ENCODE measurements at places on chromosomes 12 and 14.

GRCh38 chr12:130982565-130983225, 29.0 kb downstream of the ADGRD1 start:
- DNase-seq: no peak

GRCh38 chr12:131543040-131543439, 167.8 kb upstream of the SFSWAP start:
- DNase-seq: no peak

DNA sequence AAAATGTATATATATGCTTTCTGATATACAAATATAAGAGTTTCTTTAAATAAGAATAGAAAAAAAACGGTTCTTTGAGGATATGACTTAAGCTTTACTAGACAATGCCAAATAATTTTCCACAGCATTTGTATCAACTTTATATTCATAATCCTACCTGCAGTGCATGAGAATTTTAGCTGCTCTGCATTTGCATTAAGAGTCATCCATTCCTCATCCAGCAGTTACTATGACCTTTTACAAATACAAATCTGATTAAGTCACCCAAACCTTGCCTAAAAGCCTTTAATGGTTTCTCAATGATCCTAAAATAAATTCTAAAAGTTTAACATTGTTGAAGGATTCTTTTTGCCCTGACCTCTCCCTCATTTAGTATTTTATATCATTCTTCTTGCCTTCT, 116.5 kb downstream of the MGAT4C start:
- no peak for DNase-seq

- no peak for DNase-seq
These were observed 14.0 kb upstream of the RIPK3 start for GRCh38 chr14:24353559-24354481.

- no peak for DNase-seq
These were observed 8.3 kb upstream of the CRACR2A start for GRCh38 chr12:3761116-3761735.

GRCh38 chr12:57166971-57167371, 19.6 kb upstream of the LRP1-AS start:
- peak; percentile 70 for DNase-seq

DNA sequence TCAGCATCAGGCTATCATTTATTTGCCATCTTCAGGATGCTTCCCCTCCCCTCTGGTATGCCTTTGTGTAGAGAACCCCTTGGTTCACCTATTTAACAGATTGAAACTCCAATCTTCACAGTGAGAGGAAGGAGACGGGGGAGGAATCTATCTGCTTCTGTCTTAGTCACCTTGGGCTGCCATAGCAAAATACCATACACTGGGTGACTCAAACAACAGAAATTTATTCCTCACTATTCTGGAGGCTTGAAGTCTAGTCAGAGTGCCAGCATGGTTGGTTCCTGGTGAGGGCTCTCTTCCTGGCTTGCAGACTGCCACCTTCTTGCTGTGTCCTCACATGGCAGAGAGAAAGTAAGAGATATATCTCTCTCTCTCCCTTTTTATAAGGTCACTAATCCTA, 13.5 kb upstream of the EML1 start:
- DNase-seq: no peak

DNA sequence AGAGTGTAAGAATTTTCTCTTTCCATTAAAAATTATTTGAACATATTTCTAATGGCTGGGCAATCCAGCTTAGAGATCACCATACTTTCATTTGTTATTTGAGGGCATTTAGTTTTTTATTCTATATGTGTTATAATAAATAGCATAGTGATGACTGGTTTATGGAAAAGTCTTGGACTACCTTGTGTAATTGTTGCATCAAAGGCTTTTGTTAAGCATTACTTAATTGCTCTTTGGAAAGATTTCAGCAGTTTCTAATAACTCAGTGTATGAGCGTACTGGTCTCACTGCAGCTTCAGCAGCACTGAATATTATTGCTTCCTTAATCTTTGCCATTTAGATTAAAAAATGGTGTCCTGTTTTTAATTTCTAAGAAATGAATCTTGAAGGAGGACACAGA, 22.8 kb downstream of the TMEM19 start:
- DNase-seq: no peak

DNA sequence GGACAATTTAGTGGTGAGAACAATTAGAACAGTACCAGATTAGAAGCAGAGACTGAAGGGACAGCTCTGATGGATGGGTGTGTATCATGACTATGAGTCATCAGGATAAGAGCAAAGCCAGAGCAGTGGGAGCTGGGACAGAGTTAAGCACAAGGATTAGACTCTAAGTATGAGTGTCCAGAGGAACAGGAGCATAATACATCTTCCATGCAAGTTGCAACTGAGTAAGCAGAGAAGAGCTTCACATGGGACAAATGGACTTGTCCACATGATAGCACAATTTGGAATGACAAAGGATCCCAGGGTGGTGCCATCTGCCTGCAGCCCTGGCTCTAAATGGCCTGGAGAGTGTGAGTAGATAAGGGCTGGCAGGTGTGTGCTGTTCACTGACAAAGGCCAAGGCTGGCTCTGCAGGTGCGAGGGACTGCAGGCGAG, 226.4 kb upstream of the CAND1 start:
- DNase-seq: no peak

DNA sequence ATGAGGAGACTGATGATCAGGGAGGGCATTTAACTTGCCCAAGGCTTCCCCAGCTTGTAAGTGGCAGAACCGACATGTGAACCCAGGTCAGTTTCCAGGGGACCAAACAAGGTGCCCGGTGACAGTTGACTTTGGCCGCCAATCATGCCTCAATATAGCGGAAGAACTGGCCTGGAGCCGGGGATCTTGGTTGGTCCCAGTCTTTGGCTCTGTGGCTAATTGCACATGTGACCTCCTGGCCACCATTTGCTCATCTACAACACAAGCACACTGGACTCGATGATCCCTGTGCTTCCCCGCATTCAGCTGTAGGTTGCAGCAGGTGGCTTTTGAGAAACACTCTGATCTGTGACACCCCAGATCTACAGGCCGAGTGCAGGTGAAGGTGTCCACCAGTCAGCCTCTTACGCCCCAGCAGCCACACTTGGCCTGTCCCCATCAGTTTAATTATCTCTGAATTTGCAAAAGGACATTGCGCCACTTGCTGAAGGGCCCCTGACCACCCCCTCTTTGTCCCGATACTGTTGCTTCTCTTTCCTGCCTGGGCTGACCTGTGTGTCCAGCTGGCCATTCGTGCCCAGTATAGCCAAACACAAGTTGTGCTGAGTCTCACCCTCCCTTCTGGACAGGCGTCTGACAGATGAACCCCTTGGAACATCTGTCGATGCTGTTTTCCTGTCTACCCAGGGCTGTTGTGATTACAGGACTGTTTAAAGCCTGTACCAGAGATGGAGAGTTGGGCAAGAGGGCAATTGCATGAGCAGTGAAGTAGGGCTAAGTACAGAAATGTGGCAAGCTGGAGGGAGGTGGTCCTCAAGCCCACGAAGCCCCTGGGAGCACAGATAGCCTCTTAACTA, 14.1 kb downstream of the ACACB start:
- no peak for DNase-seq

DNA sequence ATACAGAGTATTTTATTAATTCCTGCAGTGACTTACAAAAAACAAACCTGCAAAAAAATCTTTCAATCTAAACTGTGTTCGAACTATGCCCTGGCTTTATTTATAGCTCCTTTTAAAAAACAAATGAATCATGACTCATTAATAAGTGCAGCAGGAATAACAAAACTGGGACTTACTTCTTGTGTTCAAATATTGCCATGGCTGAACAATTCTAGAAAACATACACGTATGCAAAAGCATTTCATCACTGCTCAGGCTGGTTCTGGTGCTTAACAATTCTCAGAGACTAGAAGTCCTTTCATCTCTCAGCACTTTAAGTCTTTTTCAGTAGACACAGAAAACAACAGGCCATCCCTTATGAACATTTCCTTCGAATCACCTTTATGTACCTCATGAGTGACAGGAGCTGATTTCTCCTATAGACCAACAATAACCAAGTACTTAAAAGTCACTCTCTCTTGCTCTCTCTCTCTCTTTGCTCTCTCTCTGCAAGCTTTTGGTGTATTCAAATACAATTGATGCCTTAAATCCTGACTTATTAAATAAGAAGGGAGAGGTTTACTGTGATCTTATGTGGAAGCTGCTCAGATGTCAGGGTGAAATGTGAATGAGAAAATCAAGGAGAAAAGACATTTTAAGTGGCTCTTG, 268.8 kb downstream of the TTC8 start:
- no peak for DNase-seq

DNA sequence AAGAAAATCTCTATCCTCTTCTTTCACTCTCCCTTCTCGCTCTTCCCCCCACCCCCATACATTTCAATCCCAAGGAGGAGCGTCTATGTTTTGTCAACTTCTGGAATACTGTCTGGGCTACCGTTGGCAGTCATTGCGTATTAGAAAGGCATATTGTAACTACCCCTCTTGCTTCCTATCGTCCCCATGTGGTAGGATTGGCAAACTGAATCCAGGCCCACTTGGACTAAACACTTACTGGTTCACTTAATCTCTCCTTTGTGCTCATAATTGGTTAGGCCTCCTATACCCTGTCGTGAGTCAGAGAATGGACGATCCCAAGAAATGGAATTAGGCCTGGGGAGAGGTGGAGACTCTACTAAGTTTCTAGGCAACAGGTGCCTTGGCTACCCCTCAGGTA, 68.8 kb upstream of the SLC8A3 start:
- DNase-seq: peak; percentile 54

GRCh38 chr12:119645535-119646059, 22.3 kb upstream of the PRKAB1 start:
- no peak for DNase-seq

DNA sequence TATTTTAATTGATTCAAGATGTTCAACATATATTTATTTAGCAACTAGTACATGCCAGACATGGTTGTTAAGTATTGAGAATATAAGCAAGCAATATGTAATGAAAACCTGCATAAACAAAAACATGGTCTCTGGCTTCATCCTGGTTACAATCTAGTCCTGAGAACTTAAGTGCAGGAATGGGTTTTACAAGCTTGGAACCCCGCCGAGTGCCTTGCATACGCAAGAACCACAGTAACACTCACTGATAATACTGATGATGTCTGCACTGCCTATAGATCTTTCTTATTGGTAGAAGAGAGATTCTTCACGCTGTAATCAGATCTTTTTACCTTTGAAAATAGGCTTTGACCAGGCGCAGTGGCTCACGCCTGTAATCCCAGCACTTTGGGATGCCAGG, 22.9 kb upstream of the CALM1 start:
- no peak for DNase-seq

- no peak for DNase-seq
These were observed 4.8 kb downstream of the MYH7 start for GRCh38 chr14:23430723-23431085.

GRCh38 chr14:38286452-38286851, 30.6 kb upstream of the CLEC14A start:
- DNase-seq: no peak

DNA sequence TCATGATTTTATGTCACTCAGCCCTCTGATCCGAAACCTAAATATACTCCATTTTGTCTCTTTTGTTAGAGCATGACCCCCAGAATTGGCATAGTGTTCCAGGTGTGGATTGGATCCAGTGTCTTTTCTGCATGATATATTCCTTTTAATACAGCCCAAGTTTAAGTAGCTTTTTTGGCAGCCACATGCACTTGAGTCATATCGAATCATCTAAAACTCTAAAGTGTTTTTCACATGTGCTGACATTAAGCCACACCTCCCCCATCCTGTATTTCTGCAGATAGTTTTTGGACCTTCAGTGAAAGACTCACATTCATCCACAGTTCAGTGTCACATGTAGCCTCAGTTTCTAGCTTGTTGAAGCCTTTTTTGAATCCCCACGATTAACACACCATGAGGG, 30.6 kb downstream of the BORCS5 start:
- peak; percentile 15 for DNase-seq

DNA sequence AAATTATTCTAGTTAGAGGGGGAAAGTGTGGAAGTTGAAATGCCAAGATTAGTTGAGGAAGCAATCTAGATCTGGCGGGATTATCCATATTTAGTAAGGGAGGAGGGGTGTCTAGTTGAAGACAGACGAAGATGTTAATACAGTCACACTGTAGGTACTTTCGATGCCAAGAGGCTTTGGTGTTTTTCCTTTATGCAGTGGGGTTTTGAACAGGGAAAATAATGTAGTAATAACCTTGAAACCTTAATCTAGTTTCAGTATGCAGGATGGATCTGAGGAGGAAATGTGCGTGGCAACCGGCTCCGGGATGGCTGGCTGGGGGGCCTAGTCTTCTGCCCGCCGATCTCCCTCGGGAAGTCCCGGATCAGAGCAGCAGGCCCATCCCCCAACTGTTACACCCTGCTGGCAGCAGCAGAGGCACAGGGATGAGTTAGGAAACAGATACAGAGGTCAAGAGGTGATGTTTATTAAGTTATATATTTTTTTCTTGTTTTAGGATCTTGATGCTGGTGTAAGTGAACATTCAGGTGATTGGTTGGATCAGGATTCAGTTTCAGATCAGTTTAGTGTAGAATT, 27.4 kb downstream of the MDM2 start:
- DNase-seq: no peak

DNA sequence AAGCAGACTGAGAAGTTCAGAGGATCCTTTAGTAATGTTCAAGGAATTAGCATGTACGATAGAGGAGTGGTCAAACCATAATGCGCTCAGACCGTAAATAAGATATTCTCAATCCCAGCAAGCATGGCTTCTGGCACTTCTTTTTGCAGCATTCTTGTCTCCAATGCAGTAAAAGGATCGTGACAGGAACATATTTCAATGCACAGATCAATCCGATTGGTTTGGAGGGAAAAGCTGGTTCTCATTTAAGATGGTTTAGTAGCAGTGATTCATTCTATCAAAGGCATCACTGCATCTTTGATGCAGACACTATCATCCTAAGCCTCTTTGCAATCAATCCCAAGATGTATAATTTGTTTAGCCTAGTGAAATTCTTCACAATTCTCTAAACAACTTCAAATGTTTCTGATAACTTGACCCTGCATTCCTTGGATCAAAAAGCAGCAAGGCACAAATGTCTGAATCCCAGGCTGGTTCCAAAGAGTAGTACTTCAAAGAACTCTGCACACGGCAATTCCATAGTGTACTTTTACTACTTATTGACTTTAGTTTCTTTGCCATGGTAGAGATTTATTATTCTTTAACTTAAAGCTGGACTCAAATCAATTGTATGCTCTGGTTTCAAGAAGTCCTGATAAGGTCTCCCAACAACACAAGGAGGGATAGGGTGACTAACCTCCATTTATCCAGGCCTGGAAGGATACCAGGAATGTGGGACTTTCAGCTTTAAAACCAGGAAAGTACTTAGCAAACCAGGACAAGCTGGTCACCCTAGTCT, 96.8 kb upstream of the MDM1 start:
- no peak for DNase-seq

DNA sequence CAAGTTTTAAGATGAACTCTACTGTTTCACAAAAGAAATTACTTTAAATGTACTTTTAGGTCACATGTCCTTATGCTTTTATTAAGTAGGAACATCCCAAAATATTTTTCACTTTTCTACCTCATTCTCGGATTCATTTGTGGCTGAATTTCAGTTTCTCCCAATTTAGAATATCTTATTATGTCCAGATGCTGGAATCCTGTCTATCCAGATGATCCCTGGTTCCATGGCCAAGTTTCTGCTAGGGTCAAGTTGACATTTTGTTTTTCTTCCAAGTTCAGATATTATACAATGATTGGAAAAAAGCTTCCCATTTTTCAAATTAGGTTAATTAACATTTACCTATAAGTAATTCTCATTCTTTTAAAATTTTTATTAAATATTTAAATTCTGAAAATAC, 181.8 kb upstream of the SLC16A7 start:
- no peak for DNase-seq

Measured in activated CD4-positive, alpha-beta T cell treated with anti-CD3 and anti-CD28 coated beads for 48 hours (primary cell).